ENCODE measurements at places on chromosomes 3 and 15. TPM values are rescaled to one million over a fixed set of nuclear protein-coding genes. Genes with fewer than 3 reads are reported as not detected.

DNA sequence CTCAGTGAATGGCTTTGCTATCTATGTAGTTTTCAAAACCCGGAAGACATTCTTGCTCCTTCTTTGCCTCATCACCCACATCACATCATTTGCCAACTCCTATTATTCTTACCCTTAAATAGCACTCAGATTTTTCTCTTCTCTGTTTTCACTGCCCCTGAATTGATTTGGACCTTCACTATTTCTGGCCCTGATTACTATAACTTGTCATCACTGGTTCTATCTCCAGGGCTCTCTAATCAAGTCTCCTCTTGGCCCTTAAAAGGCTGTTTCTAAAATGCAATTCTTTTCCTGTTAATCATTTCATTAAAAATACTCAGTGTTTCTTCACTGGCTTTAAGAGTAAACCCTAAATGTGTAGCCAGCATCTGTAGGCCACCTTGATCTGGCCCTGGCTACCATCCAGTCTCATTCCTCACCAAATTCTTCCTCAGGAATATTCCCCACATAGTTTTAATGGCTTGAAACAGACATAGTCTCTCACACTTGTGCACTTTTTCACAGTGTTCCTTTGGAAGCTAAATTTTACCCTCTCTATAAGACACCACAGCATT is 437.1 kb upstream of the CBLB start:
- no peak overlapping the region for H3K27ac ChIP-seq

DNA sequence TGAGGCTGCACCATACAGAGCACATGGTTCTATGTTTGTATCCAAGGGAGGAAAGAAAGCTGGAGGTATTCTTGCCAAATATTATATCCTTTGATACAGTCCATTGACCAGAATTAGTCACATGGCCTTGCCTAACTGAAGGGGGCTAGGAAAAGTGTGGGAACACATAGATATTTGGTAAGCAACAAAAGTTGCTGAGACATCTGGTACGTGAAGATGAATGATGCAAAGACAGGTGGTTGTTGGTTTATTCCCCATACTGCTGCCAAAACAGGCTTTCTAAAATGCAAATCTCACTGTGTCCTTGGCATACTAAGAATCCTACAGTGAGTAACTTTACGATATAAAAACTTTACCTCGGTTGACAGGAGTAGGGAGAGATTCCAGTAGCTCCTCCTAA is 162.2 kb downstream of the VGLL3 start:
- no peak overlapping the region for H3K4me3 ChIP-seq
- H3K36me3 ChIP-seq = no peaks in the 10 kb centered on the region

GRCh38 chr15:31392761-31393401 is 66.2 kb downstream of the KLF13 start:
- peaks cover 3% of the 10 kb centered on the region for H3K4me1 ChIP-seq
- no peak for DNase-seq
- no peak overlapping the region for H3K27ac ChIP-seq
- no peaks in the 10 kb centered on the region for H3K27me3 ChIP-seq
- H3K4me3 ChIP-seq = peak overlapping the region; percentile 100
- H3K36me3 ChIP-seq = no peaks in the 10 kb centered on the region

GRCh38 chr3:143328451-143328850 is 208.9 kb downstream of the CHST2 start:
- no peaks in the 10 kb centered on the region for H3K4me1 ChIP-seq
- H3K36me3 ChIP-seq = no peaks in the 10 kb centered on the region
- DNase-seq = no peak
- no peaks in the 10 kb centered on the region for H3K27me3 ChIP-seq

- H3K4me3 ChIP-seq = no peak overlapping the region
- H3K4me1 ChIP-seq = no peaks in the 10 kb centered on the region
- H3K27ac ChIP-seq = no peak overlapping the region
Measured at GRCh38 chr3:156449710-156450574, 105.0 kb downstream of the SSR3 start.

GRCh38 chr3:189899186-189899585 is 221.5 kb downstream of the P3H2 start:
- H3K27ac ChIP-seq = no peak overlapping the region
- no peaks in the 10 kb centered on the region for H3K27me3 ChIP-seq
- no peaks in the 10 kb centered on the region for H3K4me1 ChIP-seq
- no peaks in the 10 kb centered on the region for H3K36me3 ChIP-seq

DNA sequence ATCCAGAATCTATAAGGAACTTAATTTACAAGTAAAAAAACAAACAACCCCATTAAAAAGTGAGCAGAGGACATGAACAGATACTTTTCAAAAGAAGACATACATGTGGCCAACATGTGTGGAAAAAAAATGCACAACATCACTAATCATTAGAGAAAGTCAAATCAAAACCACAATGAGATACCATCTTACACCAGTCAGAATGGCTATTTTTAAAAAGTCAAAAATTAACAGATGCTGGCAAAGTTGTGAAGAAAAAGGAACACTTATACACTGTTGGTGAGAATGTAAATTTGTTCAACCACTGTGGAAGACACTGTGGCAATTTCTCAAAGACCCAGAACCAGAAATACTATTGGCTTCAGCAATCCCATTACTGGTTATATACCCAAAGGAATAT is 830.0 kb upstream of the ALCAM start:
- H3K36me3 ChIP-seq = no peaks in the 10 kb centered on the region
- H3K27ac ChIP-seq = no peak overlapping the region
- no peak overlapping the region for H3K4me3 ChIP-seq

Gene RTP2
- not detected for polyA plus RNA-seq

DNA sequence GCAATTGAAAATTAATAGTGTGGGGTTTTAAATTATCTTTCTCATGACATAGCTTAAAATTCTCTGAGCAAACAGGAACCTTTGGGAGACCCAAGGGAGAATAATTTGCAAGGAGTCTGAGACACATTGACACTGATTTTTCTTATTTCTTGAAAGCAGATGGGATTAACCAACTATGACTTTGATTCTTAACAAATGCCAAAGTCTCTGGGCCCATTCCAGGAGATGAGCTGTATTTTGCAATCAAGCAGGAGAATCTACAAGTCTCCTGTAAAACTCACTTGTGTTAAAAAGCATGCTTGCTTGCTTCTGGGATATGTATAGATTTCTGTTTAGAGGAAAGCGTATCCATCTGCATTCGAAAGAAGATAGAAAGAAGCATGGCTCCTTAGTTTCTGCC is 71.3 kb upstream of the STT3B start:
- H3K27me3 ChIP-seq = no peaks in the 10 kb centered on the region
- peaks cover 13% of the 10 kb centered on the region for H3K4me1 ChIP-seq
- no peak overlapping the region for H3K4me3 ChIP-seq
- no peak overlapping the region for H3K27ac ChIP-seq
- H3K36me3 ChIP-seq = no peaks in the 10 kb centered on the region
- DNase-seq = no peak

- peaks cover 60% of the 10 kb centered on the region for H3K4me1 ChIP-seq
- no peak for DNase-seq
- H3K4me3 ChIP-seq = peak overlapping the region; percentile 75
- no peaks in the 10 kb centered on the region for H3K27me3 ChIP-seq
Measured at GRCh38 chr15:81298611-81299010, 25.3 kb downstream of the STARD5 start.

Gene SHC4
- polyA plus RNA-seq = 0.10 TPM

DNA sequence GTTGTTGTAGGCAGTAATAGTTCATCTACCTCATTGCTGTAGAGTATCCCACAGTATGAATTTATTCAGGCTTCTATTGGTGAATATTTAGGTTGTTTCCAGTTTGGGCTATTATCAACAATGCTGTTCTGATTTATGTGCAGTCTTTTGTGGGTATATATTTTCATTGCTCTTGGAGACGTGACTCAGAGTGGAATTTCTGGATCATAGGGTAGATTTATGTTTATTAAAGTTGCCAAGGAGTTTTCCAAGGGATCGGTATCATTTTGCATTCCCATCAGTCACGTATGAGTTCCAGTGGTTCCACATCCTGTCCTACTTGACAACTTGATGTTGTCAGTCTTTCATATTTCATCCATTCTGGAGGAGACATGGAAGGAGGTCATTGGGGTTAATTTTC is 8.4 kb upstream of the HRH1 start:
- H3K27ac ChIP-seq = no peak overlapping the region
- no peak for DNase-seq
- H3K4me3 ChIP-seq = no peak overlapping the region
- H3K4me1 ChIP-seq = no peaks in the 10 kb centered on the region
- no peaks in the 10 kb centered on the region for H3K36me3 ChIP-seq
- no peaks in the 10 kb centered on the region for H3K27me3 ChIP-seq

Gene FOXB1
- polyA plus RNA-seq = not detected

GRCh38 chr3:194274424-194275085 is 76.6 kb downstream of the CPN2 start:
- no peak overlapping the region for H3K27ac ChIP-seq
- no peak for DNase-seq
- H3K4me1 ChIP-seq = no peaks in the 10 kb centered on the region
- no peaks in the 10 kb centered on the region for H3K36me3 ChIP-seq
- H3K27me3 ChIP-seq = no peaks in the 10 kb centered on the region

Gene BNC1
- polyA plus RNA-seq = not detected

Gene LYZL4
- not detected for polyA plus RNA-seq

DNA sequence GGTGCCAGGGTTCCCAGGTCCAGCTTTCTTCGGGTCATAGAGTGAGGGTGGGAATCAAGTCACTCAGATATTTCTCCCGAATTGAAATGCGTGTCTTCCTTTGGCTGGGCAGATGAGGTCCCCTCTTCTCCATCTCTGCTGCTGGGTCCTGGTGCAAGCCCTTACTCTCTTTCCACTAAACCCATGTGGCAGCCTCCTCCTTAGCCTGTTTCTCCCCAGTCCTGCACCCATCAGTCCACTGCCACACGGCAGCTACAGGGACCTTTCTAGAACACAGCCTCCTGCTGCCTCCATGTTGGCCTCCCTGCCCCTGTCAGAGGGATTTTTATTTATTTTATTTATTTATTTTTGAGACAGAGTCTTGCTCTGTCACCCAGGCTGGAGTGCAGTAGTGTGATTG is 237.4 kb upstream of the CTDSPL start:
- no peak for DNase-seq
- no peak overlapping the region for H3K4me3 ChIP-seq
- H3K4me1 ChIP-seq = no peaks in the 10 kb centered on the region
- no peaks in the 10 kb centered on the region for H3K36me3 ChIP-seq

Gene LIPH
- polyA plus RNA-seq = 4.2 TPM

- no peaks in the 10 kb centered on the region for H3K27me3 ChIP-seq
- no peak for DNase-seq
- H3K36me3 ChIP-seq = no peaks in the 10 kb centered on the region
- no peaks in the 10 kb centered on the region for H3K4me1 ChIP-seq
Measured at GRCh38 chr3:177237206-177237605, 39.9 kb upstream of the TBL1XR1 start.

Gene CPN2
- not detected for polyA plus RNA-seq

Gene CRYGS
- 0.73 TPM for polyA plus RNA-seq

Gene TBC1D5
- polyA plus RNA-seq = 43.3 TPM

- H3K27me3 ChIP-seq = no peaks in the 10 kb centered on the region
- H3K36me3 ChIP-seq = no peaks in the 10 kb centered on the region
- no peak for DNase-seq
- no peak overlapping the region for H3K4me3 ChIP-seq
- H3K27ac ChIP-seq = no peak overlapping the region
- no peaks in the 10 kb centered on the region for H3K4me1 ChIP-seq
Measured at GRCh38 chr3:99131876-99132275, 230.4 kb upstream of the DCBLD2 start.

DNA sequence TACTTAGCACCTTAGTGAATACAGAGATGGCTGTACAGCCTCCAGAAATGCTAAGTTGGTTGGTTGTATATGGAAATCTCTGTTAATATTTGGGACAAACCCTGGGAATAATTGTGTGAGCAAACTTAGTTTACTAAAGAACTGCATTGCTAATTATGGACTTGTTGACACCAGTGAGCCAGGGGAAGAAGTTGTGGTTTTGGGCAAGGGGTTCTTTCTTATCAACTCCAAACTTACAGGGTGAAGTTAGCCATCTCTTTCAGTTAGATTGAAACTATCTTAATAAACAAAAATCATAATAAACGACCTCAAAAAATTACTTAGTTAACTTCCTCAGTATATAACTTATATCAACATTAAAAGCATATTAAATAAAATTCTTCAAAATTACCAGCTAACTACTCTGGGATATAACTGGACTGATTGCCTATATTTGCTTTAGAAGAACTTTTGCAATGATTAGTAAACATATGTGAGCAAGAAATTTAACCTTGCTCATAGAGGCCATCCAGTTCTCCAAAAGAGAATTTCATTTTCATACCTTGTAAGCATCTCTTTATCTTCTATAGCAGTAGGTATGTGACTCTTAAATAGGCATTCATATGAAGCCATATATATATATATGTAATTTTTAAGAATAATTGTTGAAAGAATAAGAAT is 24.7 kb downstream of the MBNL1 start:
- no peak overlapping the region for H3K27ac ChIP-seq
- no peak for DNase-seq
- no peaks in the 10 kb centered on the region for H3K36me3 ChIP-seq
- H3K27me3 ChIP-seq = no peaks in the 10 kb centered on the region

GRCh38 chr15:81103857-81104256 is 30.2 kb upstream of the CFAP161 start:
- no peaks in the 10 kb centered on the region for H3K4me1 ChIP-seq
- no peaks in the 10 kb centered on the region for H3K27me3 ChIP-seq
- no peak overlapping the region for H3K4me3 ChIP-seq
- no peaks in the 10 kb centered on the region for H3K36me3 ChIP-seq
- H3K27ac ChIP-seq = no peak overlapping the region
- no peak for DNase-seq

Gene DISP2
- not detected for polyA plus RNA-seq

Gene CLDN11
- polyA plus RNA-seq = not detected

Gene TUBGCP5
- polyA plus RNA-seq = 20.2 TPM

GRCh38 chr3:10310578-10310977 is 10.3 kb downstream of the SEC13 start:
- DNase-seq = no peak
- no peak overlapping the region for H3K27ac ChIP-seq
- H3K4me1 ChIP-seq = no peaks in the 10 kb centered on the region
- peaks cover 44% of the 10 kb centered on the region for H3K36me3 ChIP-seq
- no peaks in the 10 kb centered on the region for H3K27me3 ChIP-seq

Gene IGSF11
- not detected for polyA plus RNA-seq

DNA sequence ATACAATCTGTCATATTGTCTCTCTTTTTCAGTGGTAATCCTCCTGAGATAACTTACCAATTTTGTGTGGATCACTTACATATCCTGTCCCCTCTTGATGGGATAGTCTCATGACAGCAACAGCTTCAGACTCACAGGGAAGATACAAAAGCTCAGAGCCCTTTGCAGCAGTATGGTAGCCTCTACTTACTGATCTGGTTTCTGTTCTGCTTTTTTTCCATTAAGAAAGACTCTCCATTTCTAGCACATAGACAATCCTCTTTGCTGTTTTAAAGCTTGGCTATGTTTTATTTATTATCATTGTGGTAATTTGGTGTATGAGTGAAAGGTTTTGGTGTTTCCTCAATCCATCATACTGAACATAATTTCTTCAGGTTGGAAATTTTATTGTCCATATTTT is 25.4 kb upstream of the SOX14 start:
- no peaks in the 10 kb centered on the region for H3K4me1 ChIP-seq
- H3K36me3 ChIP-seq = no peaks in the 10 kb centered on the region
- H3K27ac ChIP-seq = no peak overlapping the region
- no peak for DNase-seq

- H3K27ac ChIP-seq = no peak overlapping the region
- H3K27me3 ChIP-seq = no peaks in the 10 kb centered on the region
- no peaks in the 10 kb centered on the region for H3K36me3 ChIP-seq
- DNase-seq = no peak
Measured at GRCh38 chr3:188707381-188708288, 464.1 kb upstream of the TPRG1 start.

Gene C3orf20
- polyA plus RNA-seq = 0.56 TPM

All from GM12878 (cell line).